AG09309 (cell line): ENCODE measurements at places on chromosomes 13 and 19.

GRCh38 chr19:29876414-29876813 is 64.6 kb downstream of the CCNE1 start:
- no peak for DNase-seq

DNA sequence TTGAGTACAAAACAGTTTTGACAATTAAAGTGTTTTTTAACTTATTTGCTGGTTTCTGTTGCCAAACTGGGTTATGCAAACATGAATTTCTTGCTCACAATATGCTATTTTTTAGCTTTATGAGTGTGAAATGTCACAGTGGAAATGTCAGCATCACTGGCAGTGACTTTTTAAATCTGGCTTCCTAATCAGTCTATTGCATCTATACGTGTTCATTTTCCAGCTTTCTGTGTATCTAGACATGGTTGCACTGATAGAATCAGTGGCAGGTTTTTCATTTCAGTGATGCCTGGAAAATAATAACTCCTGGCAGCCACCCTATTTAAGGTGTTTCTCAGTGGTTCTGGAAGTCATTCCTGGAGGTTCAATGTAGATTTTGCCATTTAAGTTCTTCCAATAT is 146.7 kb downstream of the SLITRK6 start:
- no peak for DNase-seq

- no peak for DNase-seq
Observed at GRCh38 chr13:62598708-62599107, 1183.1 kb upstream of the PCDH20 start.

GRCh38 chr13:66068683-66069082 is 1161.5 kb downstream of the PCDH9 start:
- DNase-seq = no peak

DNA sequence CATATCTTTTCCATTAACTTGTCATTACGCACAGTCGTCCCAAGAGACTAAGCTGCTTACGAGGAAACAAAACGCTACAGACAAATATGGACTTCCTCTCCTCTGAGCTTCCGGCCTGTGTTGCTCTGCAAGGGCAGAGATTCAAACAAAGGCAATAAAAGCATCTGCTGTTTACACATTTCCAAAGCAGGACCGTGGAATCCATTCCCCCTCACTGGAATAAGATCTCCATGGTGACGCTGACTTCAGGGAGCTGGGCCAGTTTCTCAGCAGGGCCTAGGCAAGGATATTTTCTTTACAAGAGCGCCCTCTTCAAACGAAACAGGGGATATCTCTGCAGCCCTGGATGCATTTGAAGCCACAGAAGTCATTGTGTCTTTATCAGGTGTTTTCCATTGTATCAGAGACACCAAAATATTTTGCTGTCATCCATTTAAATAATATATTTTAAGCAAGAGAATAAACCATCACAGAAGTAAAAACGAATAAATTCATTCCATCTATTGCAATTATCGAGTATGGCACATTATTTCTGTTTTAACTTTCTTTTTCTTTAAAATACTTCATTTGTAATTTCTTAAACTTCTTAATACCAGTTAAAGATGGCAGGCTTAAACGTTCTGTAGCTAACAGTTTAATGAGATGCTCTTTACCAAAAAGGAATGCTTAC is 177.5 kb downstream of the DCLK1 start:
- DNase-seq = peak; percentile 85

GRCh38 chr13:89514534-89515312 is 1832.8 kb upstream of the MIR17HG start:
- no peak for DNase-seq

- no peak for DNase-seq
Observed at GRCh38 chr13:37273836-37274235, 168.4 kb upstream of the CSNK1A1L start.

GRCh38 chr19:39497996-39498797 is 550 bp upstream of the DLL3 start:
- no peak for DNase-seq

- DNase-seq = no peak
Observed at GRCh38 chr13:30869491-30869890, 36.6 kb upstream of the MEDAG start.

DNA sequence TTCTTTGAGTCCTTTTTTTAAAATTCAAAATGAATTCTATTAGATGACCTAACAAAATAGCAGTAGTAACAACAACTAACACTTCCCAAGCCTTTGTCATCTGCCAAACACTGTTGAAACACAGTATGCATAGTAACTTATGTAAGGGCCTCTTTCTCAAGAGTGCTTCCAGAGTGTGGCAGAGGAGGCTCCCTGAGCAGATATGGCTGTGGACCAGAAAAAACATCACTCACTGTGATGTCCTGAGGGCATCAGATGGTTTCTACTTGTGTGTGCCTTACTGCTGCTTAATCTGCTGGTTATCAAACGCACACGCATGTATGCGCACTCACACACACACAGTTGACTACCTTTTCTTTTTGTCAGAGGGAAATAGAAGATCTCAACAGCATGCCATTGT is 110.8 kb downstream of the DLEU7 start:
- peak; percentile 77 for DNase-seq

GRCh38 chr19:39264306-39265290 is 3.6 kb upstream of the IFNL2 start:
- no peak for DNase-seq

- peak; percentile 4 for DNase-seq
Observed at GRCh38 chr13:79837741-79838450, 356.9 kb downstream of the NDFIP2 start.

GRCh38 chr19:50432221-50433028 is at the start of gene MYBPC2:
Gene MYBPC2, plus strand, starts transcription at chr19:50432892. Its CDS starts 62 bp downstream, at chr19:50432954.
- no peak for DNase-seq

GRCh38 chr13:35718084-35718483 is 241.6 kb upstream of the MAB21L1 start:
- no peak for DNase-seq

GRCh38 chr13:28058866-28059613 is 41.3 kb downstream of the FLT3 start:
- no peak for DNase-seq

GRCh38 chr13:113658836-113659235 is 838 bp upstream of the ATP4B start:
- no peak for DNase-seq

- no peak for DNase-seq
Observed at GRCh38 chr13:33764716-33765115, 53.2 kb upstream of the RFC3 start.

DNA sequence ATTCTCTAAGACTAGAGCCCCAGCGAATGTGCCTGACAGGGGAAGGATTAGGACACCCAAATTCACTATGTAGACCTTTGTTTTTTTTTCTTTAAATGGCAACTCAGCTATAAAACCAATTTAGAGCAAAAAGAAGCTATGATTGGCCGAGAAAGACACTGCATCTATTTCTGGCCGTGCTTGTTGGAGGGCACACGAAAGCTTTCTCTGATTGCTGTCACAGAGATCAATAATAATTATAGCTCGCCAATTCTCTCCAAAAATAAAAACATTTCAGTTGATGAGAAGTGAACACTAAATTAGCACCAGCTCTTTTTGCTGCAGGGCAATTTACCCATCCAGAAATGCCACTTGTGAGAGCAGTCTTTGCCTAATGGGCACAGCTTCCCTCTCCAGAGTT is 31.2 kb downstream of the CBY2 start:
- no peak for DNase-seq

DNA sequence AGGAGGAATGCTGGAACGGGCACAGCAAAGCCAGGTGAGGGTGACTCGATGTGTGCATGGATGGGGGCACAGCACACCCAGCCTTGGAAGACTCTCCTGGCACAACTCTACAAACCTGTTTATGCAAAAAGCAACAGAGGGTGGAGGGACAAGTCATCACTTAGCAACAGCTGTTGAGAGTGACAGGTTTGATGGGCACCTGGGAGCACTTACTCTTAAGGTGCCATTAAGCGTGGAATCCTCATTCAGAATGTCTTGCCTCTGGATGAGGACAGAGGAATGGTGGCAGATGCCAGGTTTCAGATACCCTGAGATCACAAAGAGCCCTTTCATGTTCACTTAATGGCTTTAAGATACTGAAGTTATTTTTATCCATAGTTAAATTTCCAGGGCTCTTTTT is 97.0 kb downstream of the DCT start:
- DNase-seq = no peak

DNA sequence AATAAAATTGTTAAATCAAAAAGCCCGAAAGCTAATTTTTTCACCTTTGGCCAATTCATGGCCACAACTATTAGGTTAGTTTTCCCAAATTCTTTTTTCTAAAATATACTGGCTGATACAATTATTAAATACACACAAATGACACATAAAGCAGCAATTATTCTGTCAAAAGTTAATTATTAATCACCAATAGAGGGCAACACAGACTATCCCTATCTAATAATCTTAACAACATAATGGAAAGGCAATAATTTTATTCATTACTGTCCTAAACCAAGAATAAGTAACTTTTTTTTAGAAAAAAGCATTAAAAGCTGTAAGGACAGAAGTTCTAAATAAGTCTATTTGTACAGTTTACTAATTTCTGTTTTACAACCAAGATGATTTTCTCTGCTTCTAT is 51.7 kb downstream of the KATNAL1 start:
- no peak for DNase-seq

- peak; percentile 3 for DNase-seq
Observed at GRCh38 chr13:25085125-25085742, 10.7 kb upstream of the PABPC3 start.
